ENCODE measurements at places on chromosomes 6 and 20.

GRCh38 chr6:89605861-89606260, 32.7 kb downstream of the LYRM2 start:
- no peak for DNase-seq

DNA sequence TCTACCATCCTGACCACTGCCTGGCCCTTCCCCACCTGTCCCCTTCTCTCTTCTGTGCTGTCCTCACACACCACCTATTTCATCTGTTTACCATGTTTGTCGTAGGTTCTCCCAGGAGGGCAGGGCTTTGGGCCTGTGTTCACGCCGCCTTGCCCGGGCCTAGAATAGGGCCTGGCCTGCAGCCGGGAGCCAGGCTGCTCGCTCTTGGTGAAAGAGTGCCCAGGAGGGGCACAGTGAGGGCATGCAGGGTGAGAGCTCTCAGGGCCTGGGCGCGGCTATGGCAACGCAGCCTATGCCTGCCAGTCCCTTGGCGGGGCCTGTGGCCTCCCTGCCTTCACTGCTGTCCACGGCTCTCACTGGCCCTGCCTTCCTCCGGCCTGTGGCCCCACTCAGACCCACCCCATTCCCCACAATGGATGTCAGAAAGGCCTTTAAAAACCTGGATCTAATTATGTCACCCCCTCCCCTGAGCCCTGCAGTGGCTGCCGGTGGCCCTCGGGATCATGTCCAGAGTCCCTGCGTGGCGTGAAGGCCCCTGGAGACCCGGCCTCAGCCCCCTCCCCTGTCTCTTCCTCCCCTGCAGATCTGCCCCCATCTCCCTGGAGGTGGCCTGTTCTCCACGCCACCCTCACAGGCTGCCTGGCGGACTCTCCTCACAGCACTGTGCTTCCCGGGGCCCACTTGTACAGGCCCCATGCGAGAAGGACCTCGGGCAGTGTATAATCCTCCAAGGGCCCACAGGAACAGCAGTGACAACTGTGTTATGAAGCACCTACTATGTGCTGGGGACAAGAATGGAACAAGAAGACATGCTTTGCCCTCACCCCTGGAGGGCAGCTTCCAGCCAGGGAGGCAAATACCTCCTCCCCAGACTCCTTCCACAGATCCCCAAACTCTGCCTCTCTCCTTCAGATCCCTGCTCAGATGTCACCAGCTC, 22.9 kb upstream of the NOL4L start:
- DNase-seq, result no peak

GRCh38 chr20:48273843-48274242, 488.6 kb upstream of the SULF2 start:
- DNase-seq, result no peak

- DNase-seq, result no peak
Measured at GRCh38 chr6:109579361-109579760, 96.3 kb upstream of the ZBTB24 start.

DNA sequence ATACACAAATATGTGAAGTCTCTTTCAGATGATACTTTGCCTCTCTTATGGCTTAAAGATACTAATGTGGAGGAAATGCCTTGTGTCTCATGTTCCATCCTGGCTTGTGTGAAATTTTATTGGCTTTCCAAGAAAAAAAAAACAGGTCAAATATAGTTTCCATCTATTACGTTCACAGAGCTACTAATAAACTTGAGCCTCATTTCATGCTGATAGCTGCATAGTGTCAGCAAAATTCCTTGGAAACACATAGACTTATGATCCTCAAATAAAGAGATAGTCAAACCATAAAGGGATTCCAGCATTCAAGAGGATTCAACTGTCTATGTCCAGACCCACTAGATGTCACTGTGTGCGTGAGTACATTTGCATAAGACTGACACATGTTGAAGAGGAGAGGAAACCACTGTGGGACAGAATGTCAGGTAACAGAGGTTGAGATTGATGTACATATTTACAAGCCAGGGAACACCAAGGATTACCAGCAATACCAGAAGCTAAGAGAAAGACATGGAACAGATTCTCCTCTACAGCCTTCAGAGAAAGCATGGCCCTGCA, 266.6 kb downstream of the COL12A1 start:
- no peak for DNase-seq

DNA sequence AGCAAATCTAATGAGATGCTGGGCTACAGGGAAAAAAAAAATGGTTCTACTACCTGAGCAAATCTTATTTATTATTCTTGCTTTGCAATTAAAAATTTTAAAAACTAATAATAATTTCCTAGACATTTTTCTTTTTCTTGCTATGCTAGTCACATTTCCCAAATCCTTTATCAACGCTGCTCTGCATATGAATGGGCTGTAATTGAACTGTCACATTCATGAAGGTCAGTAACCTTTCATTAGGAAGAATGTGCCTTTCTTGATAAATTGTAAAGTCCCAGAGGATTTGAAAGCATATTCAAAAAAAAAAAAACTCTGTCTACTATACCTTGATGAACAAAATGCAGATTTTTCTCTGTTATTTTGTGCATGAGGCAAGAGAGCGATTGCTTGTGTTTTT, 538.7 kb upstream of the ID4 start:
- DNase-seq, result no peak

- DNase-seq, result no peak
Measured at GRCh38 chr6:11810039-11810541, 31.5 kb upstream of the ADTRP start.

- DNase-seq, result no peak
Measured at GRCh38 chr6:125931733-125932450, 24.7 kb upstream of the HINT3 start.

- no peak for DNase-seq
Measured at GRCh38 chr6:119079283-119079809, 882 bp upstream of the FAM184A start.

GRCh38 chr6:156658186-156658965, 118.8 kb upstream of the ARID1B start:
- no peak for DNase-seq

GRCh38 chr6:28648035-28648877, 122.6 kb downstream of the GPX5 start:
- peak; percentile 22 for DNase-seq

- DNase-seq, result no peak
Measured at GRCh38 chr6:143976806-143977349, 31.2 kb downstream of the PLAGL1 start.
